ENCODE measurements at places on chromosomes 16 and 17.

DNA sequence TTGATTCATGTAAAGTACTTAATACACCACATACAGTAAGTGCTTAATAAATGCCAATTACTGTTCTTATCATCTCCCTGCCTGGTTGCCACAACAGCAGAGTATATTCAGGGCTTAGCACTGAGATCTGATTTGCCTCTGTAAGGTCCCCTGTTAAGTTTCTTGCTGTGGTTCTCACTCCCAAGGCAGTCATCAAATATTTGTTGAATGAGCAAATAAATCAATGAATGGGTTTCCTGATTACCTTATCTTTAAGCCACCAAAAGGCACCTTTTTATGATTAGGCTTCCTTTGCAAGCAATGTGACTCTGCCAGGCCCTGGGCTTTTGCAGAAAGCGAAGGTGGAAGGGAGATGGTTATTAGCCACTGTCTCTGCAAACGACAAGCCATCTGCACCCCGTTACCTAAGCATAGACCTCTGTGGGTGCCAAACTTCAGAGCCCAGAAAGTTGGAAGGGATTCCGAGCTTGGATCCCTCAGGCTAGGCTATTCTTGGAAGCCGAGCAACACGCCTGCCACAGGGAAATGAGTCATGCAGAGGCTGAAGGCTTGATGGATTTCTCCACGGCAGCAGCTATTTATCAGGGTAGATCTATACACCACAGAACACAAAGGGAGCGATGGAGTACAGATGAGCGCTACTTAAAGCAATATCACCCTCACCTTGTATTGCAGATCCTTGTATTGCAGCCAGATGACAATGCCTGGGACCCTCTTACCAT lies 102.0 kb downstream of the GRIN2A start:
- DNase-seq, result no peak

GRCh38 chr17:36833279-36833678 lies 104.0 kb upstream of the LHX1 start:
- no peak for DNase-seq

DNA sequence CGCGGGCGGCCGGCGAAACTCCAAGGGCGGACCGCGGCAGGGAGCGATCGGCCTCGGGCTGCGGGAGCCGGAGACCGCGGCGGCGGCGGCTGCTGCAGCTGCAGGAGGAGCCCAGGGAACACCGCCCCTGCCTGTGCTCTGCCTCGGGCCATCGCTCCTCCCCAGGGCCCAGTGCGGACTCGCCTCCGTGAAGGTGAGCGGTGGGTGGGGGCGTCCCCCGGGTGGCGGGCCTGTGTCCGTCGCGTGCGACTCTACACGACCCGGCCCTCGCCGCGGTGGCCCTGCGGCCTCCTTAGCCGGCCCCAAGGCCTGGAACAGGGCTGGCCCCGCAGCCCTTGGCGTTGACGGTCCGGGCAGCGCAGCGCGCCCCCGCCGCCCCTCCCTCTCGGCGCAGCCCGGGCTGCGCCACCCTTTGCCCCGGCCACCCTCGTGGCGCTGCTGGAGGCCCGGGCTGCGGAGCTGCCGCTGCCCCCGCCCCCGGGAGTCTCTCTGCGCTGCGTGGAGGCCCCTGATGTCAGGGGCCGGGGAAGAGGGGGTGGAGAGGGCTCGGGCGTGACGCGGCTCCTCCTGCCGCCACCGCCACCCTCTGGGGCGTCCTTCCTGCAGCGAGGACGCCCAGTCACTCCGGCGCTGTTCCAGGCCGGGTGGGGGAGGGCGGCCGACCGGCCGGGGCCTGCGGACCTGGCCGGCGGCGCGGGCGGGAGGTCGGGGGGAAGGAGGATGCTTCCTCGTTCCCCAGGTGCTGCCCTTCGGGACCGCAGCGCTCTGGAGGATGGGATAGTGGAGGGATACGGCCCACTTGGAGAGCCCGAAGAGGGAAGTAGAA lies 485 bp downstream of the DYNLL2 start:
- peak; percentile 71 for DNase-seq

- peak; percentile 73 for DNase-seq
Observed at GRCh38 chr17:73710095-73710592, 65.9 kb upstream of the SDK2 start.

DNA sequence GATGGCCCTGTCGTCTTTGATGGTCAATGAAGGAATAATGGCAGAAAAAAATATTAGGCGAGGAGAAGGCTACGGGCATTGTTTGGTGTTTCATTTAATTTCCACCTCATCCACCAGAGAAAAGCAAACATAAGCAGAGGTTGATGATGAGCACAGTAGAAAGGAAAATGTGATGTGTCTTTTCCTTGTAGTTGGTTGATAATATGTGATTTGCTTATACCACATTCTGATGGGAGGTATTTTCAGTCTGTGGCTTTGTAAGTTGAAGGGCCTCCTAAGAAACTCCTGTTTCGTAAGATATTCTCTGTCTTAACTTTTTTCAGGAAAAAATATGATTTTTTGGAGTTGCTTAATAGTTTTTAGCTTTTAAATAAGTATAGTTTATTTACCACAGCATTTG lies 215.7 kb downstream of the PRKCA start:
- DNase-seq, result no peak

DNA sequence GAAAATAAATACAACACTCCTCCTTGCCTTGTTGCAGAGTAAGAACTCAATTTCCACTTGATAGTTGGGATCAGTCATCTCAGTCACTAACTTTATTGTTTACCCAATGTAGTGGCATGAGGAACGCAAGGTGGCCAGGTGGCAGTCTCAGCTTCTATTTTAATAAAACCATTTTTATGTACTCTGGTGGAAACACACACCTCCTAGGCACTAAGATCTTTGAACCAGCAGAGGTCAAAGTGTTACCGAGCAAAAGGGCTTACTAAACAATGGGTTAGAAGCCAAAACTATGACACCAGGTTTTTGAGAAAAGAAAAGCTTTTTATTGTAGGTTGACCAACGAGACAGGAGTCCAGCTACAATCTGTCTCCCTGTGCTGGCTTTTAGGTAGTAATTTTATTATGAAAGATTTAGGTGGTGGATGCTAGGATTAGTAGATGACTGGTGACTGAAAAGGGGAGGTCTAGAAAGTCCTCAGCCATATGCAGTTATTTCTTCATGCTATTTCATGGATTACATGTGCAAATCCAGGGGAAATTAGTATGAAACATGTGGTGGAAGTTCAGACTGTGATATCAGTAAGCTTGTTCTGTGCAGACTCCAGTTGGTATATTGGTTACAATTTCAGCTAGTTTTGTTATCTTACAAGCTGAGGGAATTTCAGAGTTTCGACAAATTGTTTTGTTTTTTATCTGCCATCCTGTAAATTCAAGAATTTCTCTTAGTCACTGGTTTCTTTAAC lies 122.3 kb downstream of the PCTP start:
- no peak for DNase-seq

- DNase-seq, result no peak
Observed at GRCh38 chr16:1177053-1177452, 24.1 kb downstream of the CACNA1H start.

DNA sequence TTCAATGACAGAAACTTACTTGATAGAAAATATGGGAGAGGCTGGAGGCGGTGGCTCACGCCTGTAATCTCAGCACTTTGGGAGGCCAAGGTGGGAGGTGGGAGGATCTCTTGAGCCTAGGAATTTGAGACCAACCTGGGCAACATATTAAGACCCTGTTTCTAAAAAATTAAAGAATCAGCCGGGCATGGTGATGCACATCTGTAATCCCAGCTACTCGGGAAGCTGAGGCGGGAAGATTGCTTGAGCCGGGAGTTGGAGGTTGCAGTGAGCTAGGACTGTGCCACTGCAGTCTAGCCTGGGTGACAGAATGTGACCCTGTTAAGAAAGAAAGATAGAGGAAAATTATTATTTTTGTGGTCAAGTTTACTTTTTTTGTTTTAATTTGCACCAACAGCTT lies 2.1 kb upstream of the NLK start:
- no peak for DNase-seq

DNA sequence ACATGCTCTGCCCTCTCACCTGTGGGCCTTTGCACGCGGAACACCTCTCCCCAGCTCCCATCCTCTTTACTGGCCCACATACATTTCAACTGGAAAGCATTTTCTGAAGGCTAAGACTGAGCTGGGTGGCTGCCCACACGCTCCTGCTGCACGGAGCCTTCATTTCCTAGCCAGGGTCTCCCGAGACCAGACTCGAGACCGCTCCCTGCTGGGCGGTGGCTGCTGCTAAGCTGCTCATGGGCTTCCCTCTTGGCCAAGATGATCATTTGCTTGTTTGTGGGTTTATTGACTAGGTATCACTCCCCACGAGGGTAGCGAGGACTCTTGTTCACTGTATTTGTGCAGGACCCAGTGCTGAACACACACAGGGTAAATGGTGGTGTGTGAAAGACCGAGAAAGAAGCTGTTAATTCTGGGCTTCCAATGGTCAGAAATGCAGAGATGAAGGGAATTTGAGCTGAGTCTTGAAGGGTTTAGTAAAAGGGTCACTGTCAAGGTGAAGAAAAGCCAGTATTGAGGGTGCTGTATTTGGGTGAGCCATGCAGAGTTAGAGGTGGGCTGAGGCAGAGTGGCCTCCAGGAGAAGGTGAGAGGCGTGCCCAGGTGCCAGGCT lies 907 bp downstream of the TRAPPC2L start:
- peak; percentile 86 for DNase-seq

DNA sequence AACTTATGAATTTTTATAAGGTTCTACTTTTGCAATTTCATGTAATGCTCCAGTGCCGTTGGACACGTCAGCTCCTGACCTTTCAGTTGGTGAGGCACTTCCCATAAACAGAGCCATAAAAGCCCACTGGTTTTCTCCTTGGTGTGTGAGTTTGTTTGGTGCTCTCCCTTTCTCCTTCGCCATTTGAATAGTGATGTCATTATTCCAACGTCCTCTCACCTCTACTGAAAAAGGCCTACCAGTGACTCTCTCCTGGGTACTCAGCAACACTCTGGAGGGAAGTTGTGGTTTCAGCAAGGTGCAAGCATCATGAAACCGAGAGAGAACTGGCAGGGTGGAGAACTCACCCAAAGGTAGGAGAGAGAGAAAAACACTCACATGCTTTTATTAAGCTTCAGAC lies 29.6 kb upstream of the HNF1B start:
- no peak for DNase-seq

DNA sequence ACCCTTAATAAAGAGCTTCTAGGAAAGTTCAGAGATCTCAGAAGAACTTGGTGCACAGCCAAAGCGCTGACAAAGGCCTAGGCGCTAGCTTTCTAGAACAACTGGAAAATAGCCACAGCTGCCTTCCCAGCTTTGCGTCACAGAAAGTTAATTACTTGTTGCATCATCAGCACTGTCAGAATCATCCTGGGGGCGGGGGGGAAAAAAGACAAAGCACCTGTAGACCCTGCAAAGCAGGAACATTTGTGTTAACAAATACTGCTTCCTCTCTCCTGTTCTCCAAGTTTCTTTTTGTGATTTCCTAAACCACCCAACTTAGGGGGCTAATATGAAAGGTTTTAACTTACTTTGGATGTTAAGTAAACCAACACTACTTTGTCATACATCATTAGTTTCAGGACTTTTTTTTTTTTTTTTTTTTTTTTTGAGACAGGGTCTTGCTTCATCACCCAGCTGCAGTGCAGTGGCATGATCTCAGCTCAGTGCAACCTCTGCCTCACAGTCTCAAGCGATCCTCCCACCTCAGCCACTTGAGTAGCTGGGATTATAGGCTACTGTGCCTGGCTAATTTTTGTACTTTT lies 4.8 kb upstream of the AARSD1 start:
- no peak for DNase-seq

DNA sequence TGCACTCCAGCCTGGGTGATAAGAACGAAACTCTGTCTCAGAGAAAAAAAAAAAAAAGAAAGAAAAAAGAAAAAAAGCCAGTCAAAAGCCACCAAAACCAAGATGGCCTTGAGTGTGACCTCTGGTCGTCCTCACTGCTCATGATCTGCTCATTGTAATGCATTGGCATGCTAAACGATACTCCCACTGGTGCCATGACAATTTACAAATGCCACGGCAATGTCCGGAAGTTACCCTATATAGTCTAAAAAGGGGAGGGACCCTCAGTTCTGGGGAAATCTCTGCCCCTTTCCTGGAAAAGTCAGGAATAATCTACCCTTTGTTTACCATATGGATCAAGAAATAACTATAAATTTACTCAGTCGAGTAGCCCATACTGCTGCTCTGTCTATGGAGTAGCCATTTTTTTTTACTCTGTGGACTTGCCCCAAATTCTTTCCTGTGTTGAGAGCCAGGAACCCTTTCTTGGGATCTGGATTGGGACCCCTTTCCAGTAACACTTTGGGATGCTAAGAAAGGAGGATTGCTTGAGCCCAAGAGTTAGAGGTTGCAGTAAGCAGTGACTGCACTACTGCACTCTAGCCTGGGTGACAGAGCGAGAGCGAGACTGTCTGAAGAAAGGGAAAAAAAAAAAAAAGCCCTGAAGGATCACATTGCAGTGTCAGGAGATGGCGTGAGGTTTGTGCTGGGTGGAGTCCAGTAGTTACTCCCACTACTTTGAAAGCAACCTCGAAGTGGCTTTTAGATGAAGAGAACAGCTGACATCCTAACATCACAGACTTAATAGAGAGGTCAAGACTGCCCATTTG lies 3.7 kb upstream of the TMEM231 start:
- no peak for DNase-seq

DNA sequence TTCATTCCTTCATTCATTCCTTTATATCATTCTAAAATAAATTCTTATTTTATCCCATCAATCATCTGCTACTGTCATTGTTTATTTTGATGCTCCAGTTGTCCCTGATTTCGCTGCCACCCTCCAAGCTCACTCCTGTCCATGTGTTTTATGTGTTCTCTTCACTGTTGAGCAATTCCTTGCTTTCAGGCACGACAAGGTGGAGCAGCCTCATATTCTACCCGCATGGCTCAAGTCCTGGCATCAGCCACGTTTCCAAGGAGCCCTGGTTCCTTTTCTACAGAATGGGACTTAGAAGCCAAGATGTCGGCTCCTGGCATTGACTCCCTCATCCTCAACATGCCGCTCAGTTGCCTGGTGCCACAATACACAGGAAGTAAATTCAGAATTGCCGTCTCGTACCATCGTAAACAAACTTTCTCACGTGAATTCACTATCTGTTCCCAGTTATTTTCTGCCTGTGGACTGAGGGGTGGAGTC lies 139.0 kb downstream of the RPTOR start:
- no peak for DNase-seq

- DNase-seq, result no peak
Observed at GRCh38 chr17:40777971-40778370, 4.4 kb downstream of the KRT27 start.

DNA sequence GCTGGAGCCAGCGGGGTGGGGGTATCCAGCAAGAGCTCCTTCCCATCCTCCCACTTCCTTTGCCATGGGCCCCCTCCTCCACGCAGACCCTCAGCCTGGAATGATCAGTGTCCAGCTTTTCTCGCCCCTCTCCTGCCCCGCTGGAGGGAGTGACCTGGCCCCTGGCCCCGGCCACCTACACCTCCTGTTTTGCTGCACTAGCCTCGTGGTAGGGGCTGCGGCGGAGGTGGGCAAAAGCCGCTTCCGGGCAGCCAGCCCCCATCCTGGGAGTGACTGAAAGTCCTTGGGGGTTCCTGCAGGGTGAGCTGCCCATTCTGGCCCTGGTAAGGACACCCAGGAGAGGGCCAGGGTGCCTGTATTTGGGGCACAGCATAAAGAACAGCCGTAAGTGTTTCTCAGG lies 295.7 kb downstream of the SEC14L1 start:
- peak; percentile 63 for DNase-seq

Data from sciatic nerve (tissue), 2 donors.